ENCODE measurements at places on chromosomes 16 and 17. TPM values are rescaled to one million over a fixed set of nuclear protein-coding genes. Genes with fewer than 3 reads are reported as not detected.

GRCh38 chr16:69935740-69936139, 15.4 kb upstream of the CLEC18A start:
- no peak for DNase-seq

DNA sequence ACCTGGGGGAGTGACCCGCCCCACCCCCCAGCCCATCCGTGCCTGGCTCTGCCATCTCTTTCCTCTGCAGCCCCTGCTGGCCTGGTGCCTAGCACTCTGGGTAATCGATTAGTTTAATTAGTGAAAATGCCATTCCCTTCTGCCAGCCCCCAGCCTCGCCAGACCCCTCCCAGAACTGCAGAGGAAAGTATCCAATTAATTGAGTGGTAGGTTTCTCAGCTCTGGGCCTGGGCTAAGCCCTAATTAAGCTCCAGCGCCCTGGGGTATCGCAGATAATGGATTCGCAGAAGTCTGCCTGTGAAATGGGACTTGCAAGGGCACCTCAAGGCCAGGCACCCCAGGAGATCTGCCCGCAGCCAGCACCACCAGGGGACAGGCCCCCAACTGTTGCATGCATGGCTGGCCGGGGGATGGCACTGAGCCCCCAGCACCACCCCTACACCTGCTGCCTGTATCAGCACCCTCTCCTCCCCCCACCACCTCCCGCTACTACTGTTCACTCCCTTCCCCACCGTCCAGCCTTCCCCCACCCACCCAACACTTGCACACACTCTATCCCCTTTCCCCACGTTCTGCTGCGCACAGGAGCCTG, 19.7 kb upstream of the SPPL2C start:
- no peak for DNase-seq

DNA sequence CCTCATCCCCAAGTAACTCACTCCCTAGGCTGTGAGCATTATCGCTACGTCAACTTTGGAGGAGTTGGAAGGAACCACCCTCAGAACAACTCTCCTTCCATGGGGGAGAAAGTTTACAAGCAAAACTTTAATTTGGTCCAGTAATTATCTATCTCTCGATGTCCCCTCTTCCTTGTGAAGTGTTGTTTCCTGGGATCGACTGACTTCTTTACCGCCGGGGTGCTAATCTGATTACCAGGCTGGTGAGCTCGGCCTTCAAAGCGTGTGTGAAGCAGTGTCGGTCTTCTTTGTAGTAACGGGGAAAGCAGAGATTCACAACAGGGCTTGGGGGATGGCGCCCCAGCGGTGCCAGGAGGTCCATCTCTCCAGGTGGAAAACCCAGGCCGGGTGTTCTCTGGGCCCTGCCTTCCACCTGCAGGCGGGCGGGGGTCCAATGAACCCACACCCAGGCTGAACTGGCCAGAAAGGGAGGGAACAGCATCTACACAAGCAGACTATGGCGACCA, 14.5 kb upstream of the FOXF1 start:
- DNase-seq, result no peak

The SCGB1C2 gene
- not detected for total RNA-seq
